ENCODE measurements at places on chromosomes 5 and 9.

DNA sequence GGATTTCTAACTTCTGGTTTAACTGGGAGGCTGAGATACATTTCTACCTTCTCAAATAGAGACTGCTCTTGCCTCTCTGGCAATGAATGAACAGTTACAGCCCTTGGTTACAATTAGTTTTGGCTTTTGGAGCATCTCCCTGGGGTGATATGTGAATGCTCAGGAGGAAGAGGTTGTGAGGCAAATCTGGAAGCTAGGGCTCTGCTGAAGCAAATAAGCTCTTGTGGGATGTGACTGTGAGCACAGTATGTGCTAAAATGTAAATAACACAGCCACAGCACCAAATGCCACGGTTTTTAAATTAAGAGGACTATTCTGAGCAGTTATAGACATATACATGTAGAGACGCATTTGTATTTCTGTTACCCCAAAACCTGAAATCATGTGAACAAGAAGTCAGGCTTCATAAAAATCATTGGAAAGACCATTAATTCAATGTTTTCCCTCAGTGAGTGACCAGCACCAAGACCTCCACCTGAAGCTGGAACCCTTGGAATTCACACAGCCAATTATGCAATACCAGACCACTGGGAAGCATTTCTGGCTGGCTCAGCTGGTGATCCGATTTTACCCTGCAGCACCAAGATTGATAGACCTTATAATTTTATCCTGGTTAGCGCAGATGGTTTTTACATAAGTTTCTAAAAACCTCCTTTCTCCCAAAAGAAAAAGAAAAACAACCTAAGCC, 3.0 kb upstream of the SLC44A1 start:
- DNase-seq, result no peak

DNA sequence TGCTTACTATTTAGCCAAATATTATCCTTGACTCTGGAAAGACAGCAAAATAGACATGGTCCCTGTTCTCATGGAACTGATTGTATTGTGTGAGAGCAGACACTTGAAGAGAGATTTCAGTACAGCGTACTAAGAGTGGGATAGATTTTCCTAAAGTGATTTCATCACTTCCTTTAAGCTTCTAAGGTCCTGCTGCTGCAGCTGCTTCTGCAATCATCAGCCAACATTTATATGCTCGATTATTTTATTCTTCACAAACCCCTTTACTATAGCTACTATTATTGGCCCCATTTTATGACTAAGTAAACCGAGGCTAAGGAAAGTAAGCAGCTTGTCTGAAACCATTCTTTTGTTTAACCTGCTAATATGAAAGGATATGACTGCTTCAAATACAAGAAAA, 137.7 kb downstream of the SPATA31D1 start:
- DNase-seq, result no peak

DNA sequence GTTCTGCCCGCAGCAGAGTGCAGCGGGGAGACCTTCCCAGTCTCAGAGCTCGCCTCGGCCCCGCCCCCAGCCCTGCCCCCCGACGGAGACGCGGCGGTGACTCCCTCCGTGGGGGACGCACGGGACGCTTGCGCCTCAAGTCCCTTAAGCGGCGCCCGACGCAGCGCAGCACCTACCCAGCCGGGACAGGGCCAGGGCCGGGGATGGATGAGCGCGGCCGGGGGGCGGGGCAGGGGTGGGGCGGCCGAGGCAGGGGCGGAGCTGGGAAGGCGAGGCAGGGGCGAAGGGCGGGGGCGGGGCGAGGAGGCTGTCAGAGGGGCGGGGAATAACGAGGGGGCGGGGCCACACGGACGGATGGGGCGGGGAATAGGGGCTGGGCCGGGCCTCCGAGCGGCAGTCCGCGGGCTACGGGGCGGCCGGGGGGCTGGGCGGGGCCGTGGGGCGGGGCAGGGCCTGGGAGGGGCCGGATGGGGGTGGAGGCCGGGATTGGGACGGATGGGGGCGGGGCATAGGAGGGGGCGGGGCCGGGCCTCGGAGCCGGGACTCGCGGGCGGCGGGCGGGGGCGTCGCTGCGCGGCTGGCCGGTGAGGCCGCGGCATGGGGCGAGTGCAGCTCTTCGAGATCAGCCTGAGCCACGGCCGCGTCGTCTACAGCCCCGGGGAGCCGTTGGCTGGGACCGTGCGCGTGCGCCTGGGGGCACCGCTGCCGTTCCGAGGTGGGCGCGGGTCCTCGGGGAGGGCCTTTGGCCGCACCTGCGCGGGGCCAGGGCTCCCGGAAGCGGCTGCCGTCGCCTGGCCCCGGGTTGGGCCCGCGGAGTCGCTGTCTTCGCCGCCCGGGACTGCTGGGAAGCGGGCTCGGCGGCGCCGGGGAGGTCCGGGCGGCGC, at the start of gene ARRDC1:
ARRDC1 (plus strand) TSS at position 566 of the 884 bp plus-strand sequence; CDS start at position 598, 32 bp downstream.
- peak; percentile 96 for DNase-seq

- DNase-seq, result no peak
Observed at GRCh38 chr5:51960617-51961121, 577.4 kb downstream of the ISL1 start.

DNA sequence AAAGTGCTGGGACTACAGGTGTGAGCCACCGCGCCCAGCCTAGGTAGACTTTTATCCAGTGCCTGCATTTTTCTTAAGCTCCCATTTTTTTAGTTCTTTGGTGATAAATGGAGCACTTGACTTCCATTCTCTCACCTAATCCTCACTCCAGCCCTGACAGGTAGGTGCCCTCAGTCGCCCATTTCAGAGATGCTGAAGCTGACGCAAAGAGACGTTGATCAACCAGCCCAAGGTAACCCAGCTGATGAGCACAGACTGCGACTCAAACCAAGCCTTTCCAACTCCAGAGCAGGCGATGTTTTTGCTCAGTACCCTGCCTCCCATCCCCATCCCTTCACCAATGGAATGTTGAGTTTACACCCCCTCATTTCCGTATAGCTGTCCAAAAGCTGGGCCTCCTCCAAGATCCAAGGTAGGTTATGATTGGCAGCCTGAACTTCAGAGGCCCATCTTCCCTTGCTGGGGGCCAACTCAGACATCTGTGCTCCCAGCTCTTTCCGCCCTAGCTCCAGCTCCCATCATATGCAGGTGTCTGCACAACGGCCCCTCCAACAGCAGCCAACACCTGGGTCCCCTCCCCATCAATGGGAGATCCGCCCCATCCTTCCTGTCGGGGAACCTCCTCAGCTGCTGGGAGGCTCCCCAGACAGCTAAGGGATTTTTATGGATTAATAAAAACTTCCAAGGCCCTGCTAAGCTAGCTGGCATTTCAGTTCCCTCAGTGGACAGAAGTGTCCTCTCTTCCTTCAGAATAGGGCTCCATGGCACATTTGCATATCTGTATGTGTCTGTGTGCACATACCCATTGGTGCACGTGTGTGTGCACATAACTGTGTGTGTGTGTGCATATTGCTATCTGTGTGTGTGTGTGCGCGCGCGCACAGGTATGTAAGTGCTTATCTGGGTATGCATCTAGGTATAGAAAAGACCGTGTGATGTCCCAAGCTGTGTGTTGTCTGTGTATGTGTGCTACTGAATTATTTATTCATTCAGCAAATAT, 39.3 kb upstream of the VDAC1 start:
- DNase-seq, result no peak

DNA sequence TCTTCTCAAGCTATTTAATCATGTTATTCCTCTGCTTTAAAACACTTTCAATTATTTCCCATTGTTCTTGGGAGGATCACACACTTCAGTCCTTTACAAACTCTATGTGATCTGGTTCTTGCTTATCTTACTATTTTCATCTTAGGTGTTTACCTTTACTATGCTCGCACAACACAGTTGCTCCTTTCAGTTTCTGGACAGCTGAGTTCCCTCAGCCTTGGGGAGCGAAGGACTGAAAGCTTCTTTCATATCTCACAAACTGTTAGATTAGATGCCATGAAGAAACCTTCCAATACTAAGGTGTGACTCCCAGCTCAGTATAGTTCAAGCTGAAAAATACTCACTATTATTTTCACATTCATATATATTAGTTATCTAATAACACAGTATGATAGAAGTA, 117.9 kb downstream of the CDC42SE2 start:
- no peak for DNase-seq

DNA sequence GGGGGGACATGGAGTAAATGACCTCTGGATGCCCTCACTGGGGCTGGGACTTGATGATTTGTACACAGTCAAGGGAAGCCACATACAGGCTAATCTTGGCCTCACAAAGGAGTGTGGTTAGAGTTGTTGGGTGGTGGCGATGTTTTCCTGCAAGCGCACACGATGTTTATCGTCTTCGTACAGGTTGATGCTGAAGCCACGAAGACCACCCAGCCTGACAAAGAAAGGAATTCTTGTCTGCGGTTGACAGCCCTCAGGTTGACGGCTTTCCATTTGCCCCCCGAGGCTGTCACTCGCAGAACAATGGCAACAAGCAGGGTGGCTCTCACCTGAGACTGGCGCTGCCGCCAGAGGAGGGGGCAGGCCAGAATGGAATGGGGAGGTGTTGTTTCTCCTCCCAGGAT, 14.1 kb upstream of the XPA start:
- no peak for DNase-seq

- DNase-seq, result no peak
Observed at GRCh38 chr9:127525401-127526188, 74.3 kb downstream of the LRSAM1 start.

DNA sequence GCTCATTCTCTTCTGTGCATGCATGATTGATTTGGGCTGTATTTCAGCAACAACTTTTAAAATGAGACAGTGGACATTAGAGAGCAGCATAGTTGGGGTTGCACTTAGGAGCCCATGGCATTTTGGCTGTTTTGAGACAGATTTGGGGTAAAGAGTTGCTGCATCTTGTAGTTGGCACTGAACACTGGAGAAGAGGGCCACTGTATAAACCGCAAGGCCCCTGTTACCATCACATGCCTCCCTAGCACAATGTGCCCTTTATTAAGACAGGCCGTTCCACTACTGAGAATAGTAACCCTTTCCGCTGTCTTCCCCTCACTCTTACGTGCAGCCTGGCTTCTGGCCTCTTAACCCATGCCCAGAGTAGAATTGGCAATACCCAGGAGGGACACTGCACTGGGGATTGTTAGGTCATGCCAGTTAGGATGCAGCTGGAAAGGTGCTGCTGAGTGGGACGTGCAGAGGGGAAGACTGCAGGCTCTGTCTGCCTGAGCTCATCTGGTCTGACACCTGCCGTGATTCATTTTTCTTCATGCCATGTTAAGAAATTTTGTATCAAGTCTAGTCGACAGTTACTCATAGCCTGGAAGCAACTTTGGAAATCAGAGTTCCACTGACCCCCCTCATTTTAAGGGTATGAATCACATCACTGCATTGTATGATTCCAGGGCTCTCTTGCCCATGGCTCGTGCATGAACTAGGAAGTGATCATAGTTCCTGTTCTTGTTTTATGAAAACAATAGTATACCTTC, 146.9 kb upstream of the DMRT1 start:
- no peak for DNase-seq

- DNase-seq, result no peak
Observed at GRCh38 chr9:87818308-87818707, 64.4 kb upstream of the SPATA31E1 start.

DNA sequence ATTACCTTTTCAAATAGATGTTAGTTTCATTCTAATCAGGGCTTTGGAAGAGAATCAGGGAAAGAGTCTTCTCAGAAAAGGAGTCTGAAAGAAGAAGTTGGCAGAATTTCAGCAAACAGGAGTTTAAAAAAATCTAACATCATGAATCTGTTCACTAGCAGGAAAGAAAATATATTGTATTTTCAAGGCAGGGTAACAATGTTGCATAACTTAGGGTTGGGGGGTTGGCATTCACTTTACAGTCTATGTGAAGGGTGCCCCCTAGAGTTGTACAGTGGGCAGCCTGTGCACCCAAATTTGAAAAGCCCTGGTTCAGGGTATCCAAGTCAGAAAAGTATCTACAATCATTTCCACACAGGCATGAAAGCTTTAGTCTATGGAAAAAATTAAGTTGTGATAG, 348.4 kb upstream of the SLC30A5 start:
- no peak for DNase-seq

GRCh38 chr9:114681594-114682332, at the start of gene TEX48:
Gene TEX48, minus strand, starts transcription at chr9:114682192. Its CDS starts 10,469 bp downstream, at chr9:114671723.
- DNase-seq, result peak; percentile 90

GRCh38 chr5:181235689-181236366, 7.9 kb downstream of the RACK1 start:
- no peak for DNase-seq

DNA sequence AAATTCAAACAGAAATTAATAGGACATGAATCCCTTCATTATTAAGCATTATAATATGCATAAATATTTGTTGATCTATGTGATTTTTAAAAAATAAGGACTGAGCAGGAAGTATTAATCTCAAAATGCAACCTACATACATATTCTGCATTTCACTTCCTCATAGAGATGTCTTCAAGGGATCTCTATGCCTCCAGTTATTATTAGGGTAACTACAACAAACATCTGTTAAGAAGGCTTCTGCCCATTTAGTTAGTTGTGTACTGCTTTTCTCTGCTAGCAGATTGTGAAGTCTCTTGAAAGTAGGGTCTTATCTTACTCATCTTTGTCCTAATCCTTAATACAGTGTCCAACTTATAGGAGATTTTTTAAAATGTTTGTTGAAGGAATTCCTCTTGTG, 414.1 kb downstream of the ACTL7B start:
- DNase-seq, result no peak

DNA sequence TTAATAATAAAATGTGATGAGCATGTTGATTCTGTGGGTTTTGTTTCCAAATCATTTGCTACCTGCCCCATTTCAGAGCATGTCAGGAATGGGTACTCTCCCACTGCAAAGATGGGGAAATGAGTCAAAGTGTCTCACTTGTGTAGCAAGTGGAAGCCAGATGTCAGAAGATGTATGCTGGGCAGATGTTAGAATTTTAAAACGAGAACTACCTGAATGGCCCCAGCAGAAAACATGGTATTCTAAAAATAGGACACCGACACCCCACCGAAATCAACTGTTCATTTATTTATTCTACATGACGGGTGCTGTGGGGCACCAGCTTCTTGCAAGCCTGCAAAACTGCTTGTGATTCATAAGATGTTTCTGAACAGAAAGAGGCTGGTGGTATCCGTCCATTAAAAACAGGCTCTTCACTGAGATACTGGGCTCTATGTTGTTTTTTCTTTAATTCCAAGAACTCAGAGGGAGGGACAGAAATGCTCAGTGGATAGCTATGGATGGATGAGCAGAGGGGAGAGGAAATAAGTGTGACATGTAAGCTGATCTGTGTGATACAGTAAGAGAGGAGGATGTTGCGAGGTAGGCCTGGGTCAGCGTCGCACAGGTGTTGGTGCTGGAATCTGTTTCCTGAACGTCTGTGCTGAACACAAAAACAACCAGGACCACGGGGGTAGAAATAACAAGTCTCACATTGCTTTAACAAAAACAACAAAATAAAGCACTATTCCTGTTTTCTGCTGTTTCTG, 157.2 kb downstream of the EFNA5 start:
- DNase-seq, result no peak

DNA sequence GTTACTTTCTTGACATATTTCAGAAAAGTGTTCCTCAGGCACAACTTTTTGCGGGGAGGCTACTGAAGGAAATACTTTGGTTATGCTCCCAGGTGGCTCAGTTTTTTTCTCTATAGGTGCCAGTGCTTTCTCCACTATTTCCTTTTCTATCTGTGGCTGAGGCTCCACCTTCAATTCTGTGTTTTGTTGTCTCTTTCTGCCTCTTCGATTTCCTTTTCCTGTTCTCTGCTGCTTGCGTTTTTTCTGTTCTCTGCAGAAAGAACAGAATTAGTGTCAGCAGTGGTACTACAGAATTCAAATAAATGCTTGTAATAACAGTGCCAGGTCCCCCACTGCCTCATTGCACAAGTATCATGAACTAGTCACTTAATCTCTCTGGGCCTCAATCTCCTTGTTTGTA, 7.0 kb downstream of the HEMGN start:
- DNase-seq, result no peak

- DNase-seq, result no peak
Observed at GRCh38 chr5:172740428-172741205, 30.4 kb downstream of the DUSP1 start.

GRCh38 chr9:1298046-1298445, 247.9 kb downstream of the DMRT2 start:
- DNase-seq, result no peak

Data from activated effector memory CD4-positive, alpha-beta T cell treated with anti-CD3 and anti-CD28 coated beads, Interleukin-2, amount 50 U/mL, for 16 hours (primary cell).